ENCODE measurements at places on chromosomes 7 and 10. TPM values are rescaled to one million over a fixed set of nuclear protein-coding genes. Genes with fewer than 3 reads are reported as not detected.

- no peaks in the 10 kb centered on the region for H3K4me1 ChIP-seq
- no peak overlapping the region for H3K27ac ChIP-seq
- DNase-seq, result no peak
- H3K27me3 ChIP-seq, result no peaks in the 10 kb centered on the region
Measured at GRCh38 chr7:93132216-93132615, 14.4 kb upstream of the SAMD9 start.

- no peaks in the 10 kb centered on the region for H3K27me3 ChIP-seq
- DNase-seq, result no peak
- peaks cover 26% of the 10 kb centered on the region for H3K36me3 ChIP-seq
- H3K4me3 ChIP-seq, result no peak overlapping the region
- no peak overlapping the region for H3K27ac ChIP-seq
- H3K4me1 ChIP-seq, result peaks cover 3% of the 10 kb centered on the region
Measured at GRCh38 chr10:21715531-21716195, 181.6 kb downstream of the MLLT10 start.

GRCh38 chr7:77806425-77806824 lies 7.9 kb downstream of the PHTF2 start:
- DNase-seq, result no peak
- H3K27me3 ChIP-seq, result no peaks in the 10 kb centered on the region
- H3K4me3 ChIP-seq, result no peak overlapping the region
- peaks cover 61% of the 10 kb centered on the region for H3K36me3 ChIP-seq
- peaks cover 43% of the 10 kb centered on the region for H3K4me1 ChIP-seq
- H3K27ac ChIP-seq, result no peak overlapping the region

DNA sequence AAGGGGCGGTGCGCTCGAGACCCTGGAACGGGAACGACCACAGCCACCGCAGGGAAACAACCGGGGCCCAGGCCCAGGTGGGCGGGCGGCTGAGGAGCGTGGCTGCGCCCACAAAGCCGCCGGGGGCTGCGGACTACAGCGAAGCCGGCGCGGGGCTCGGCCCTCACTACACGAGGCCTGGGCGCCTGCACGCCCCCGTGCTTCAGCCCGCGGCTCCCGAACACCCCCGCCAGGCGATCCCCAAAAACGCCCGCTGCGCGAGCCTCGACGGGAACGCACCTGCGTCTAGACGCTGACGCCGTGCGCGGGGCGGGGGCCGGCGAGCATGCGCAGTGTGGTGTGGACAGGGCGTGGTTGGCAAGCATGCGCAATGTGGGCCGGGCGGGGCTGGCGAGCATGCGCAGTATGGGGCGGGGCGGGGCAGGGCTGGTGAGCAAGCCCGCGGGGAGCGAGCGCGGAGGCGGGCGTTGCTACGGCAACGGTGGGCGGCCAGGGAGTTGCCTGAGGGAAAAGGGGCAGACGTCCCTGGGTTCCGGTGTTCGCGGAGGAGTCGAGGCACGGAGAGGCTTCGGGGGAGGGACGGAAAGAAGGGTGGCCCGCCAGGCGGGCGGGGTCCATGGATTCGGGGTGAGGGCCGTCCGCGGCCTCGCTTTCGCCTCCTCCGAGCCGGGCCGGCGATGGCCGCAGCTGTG lies at the start of gene RNF32:
Gene RNF32, plus strand, starts transcription at position 518 of the 692 bp plus-strand sequence. CDS start 3,104 bp downstream, outside the sequence.
- H3K36me3 ChIP-seq, result peaks cover 9% of the 10 kb centered on the region
- peak; percentile 99 for DNase-seq
- peak within 1 kb of the TSS; percentile 85 for H3K4me3 ChIP-seq

- H3K4me3 ChIP-seq, result no peak overlapping the region
- H3K4me1 ChIP-seq, result no peaks in the 10 kb centered on the region
- peaks cover 12% of the 10 kb centered on the region for H3K36me3 ChIP-seq
- H3K27ac ChIP-seq, result no peak overlapping the region
- DNase-seq, result no peak
Measured at GRCh38 chr7:11141541-11141940, 167.9 kb downstream of the PHF14 start.

DNA sequence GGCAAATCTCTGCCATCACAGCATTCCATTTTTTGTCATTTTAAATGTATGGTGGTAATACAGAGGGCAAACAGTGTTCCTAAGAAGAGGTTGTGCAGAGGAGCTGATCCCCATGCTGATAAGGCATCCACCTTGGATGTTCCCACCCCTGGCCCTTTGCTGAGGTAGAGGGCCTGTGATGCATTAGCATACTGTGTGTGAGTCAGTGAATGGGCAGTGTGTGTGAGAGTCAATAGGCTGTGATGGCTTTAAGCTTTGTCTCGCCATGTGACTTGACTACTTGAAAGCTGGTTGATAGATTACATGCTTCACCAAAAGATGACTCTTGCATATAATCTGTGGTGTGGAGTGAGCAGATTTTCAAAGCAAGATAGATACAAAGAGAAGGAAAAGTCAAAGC lies 81.3 kb downstream of the INSYN2A start:
- no peak for DNase-seq
- H3K27ac ChIP-seq, result no peak overlapping the region
- no peaks in the 10 kb centered on the region for H3K36me3 ChIP-seq
- H3K27me3 ChIP-seq, result no peaks in the 10 kb centered on the region

DNA sequence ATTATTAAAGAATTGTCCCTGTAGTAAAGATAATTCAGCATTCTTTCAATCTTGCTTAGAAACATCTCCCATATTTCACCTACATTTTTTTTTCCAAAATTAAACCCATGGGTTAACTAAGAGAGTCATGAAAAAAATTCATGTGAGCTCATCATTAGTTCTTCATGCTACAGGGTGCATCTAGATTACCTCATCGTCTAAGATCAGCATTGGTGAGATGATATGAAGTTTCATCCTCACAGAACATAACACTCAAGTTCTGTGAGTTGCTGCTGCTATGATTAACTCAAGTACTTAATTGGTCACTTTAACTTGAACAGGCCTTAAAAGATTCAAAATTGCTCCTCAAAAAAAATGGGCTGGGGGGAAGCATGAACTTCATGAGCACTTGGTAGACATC lies 50.0 kb downstream of the RAB11FIP2 start:
- H3K4me3 ChIP-seq, result no peak overlapping the region
- H3K27ac ChIP-seq, result no peak overlapping the region
- no peaks in the 10 kb centered on the region for H3K27me3 ChIP-seq
- H3K36me3 ChIP-seq, result peaks cover 14% of the 10 kb centered on the region

DNA sequence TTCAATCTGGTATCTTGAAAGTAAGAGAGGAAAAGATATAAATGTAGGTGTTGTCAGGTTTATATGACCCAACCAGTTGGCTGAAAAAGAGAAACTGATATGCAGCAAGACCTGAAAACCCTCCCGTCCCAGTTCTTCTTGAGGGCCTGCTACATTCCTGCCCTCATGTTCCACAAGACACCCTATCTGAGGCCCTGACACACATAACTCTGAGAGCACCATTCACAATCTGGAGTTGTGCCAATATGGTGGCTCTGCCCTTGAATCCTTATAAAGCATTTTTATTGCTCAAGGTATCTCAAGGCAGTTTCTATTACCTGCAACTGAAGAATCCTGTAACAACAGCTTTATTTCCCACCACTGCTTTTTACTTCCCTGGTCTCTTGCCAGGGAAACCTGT lies 17.0 kb downstream of the XPNPEP1 start:
- DNase-seq, result no peak
- no peaks in the 10 kb centered on the region for H3K27me3 ChIP-seq
- no peak overlapping the region for H3K27ac ChIP-seq
- peaks cover 70% of the 10 kb centered on the region for H3K36me3 ChIP-seq
- peaks cover 38% of the 10 kb centered on the region for H3K4me1 ChIP-seq

KLLN gene
- 0.84 TPM for total RNA-seq

Data from activated CD8-positive, alpha-beta memory T cell treated with anti-CD3 and anti-CD28 coated beads, Interleukin-2, amount 10 ng/mL, durations not matched to agents 7 days and 5 days (primary cell).